ENCODE measurements at places on chromosomes 6 and 20. TPM values are rescaled to one million over a fixed set of nuclear protein-coding genes. Genes with fewer than 3 reads are reported as not detected.

STMND1 gene
- total RNA-seq = not detected

SHLD1 gene
- total RNA-seq = not detected

SLC24A3 gene
- 0.66 TPM for total RNA-seq

TFAP2C gene
- 2.3 TPM for total RNA-seq

ASF1A gene
- total RNA-seq = 6.3 TPM

SLC22A2 gene
- total RNA-seq = not detected

Measured in body of pancreas (tissue), 4 donors.